ENCODE measurements at places on chromosomes 2 and 18. TPM values are rescaled to one million over a fixed set of nuclear protein-coding genes. Genes with fewer than 3 reads are reported as not detected.

DNA sequence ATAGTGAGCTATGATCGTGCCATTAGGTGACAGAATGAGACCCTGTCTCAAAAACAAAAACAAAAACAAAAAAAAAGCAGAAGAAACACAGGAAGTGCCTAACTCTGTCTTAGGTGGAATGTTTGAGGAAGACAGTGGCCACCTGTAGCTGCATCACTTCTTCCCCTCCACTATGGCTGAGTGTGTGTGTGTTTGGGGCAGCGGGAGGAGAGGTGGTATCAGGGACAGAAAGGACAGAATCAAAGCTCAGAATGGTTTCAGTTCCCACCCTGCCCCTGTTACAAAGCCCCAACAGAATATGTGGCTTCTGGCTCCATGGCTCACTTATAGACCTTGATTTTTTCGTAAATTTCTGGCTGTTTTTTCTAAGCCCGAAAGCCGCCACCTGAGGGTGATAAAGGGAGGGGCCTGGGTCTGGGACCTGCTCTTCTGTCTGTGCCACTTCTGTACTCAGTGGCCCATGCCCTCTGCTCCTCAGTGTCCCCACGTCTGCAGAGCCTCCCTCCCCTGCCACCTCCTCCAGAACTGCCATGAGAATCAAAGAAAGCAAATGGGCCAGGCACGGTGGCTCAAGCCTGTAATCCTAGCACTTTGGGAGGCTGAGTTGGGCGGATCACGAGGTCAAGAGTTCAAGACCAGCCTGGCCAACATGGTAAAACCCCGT, 27.4 kb downstream of the SERTAD2 start:
- no peak for DNase-seq

DNA sequence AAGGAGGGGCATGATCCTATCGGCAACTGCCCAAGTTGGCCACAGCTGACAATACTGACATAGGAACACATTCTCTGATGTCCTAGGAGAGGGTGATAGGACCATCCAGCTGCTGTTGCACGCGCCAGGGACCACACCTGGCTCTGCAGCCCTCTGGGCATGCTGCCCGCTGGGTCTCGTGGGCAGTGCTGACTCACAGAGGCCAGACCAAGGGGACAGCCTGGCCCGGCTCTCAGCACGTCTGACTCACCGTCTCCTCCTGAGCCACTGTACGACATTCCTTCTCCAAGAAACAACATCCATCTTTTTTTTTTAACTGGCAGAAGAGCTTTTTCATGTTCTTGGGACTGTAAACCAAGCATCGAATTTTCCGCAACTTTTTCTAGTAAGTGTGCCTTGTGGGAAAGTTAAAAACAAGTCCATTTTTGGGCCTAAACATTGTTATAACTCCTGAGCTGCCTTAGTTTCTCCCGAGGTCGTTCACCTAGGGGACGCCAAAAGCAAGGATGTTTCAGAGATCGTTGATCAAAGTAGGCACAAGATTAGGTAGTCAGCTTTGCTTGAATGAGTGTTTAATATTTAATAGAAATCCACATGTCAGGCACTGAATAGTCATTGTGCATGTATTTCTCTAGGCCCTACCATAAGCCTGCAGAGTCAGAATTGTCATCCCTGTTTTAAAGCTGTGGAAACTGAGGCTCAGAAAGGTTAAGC, 100.3 kb downstream of the TTC32 start:
- peak; percentile 94 for DNase-seq

GRCh38 chr2:162579169-162579568, 235.2 kb downstream of the GCA start:
- DNase-seq: no peak

DNA sequence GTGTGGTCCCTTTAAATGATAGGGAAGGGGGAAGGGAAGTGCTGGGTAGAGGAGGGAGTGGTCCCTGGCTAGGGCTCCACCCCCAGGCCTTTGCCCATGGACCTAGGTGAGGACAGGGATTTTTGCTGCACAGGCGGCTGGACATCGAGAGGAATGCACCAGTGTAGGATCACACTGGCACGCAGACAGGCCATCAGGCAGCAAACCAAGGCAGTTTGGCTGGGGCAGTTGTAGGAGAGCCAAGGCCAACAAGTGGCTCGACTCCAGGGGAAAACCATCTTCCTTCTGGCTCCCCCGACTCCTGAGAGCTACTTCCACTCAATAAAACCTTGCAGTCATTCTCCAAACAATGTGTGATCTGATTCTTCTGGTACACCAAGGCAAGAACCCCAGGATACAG, 402.0 kb upstream of the LRRTM1 start:
- DNase-seq: no peak

DNA sequence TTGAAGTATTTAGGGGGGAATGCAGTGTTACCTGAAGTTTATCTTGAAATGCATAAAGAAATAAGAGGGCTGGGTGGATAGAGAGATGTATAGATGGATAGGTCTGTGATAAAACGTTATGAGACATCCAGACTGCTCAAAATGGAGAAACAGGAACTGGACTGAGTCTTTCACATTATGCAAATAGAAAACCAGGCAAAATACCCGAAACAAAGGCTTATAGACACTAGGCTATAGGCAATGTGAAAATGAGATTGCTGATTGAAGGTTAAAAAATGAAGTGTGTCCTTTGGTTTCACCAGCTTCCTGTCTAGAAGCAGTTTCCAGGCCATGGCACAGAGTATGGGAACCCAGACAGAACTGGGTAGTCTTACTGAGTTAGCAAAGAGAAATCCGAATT, 24.9 kb upstream of the SLC3A1 start:
- no peak for DNase-seq

PLGLB2 gene
- 0.62 TPM for total RNA-seq

HOXD4 gene
- total RNA-seq: 7.7 TPM
